Central memory CD8-positive, alpha-beta T cell (primary cell): ENCODE measurements at places on chromosomes 11 and 22.

DNA sequence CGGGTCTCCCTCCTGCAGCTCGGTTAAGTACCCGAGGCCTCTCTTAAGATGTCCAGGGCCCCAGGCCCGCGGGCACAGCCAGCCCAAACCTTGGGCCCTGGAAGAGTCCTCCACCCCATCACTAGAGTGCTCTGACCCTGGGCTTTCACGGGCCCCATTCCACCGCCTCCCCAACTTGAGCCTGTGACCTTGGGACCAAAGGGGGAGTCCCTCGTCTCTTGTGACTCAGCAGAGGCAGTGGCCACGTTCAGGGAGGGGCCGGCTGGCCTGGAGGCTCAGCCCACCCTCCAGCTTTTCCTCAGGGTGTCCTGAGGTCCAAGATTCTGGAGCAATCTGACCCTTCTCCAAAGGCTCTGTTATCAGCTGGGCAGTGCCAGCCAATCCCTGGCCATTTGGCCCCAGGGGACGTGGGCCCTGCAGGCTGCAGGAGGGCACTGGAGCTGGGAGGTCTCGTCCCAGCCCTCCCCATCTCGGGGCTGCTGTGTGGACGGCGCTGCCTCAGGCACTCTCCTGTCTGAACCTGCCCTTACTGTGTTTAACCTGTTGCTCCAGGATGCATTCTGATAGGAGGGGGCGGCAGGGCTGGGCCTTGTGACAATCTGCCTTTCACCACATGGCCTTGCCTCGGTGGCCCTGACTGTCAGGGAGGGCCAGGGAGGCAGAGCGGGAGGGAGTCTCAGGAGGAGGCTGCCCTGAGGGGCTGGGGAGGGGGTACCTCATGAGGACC lies 25.0 kb downstream of the FADS3 start:
- H3K4me3 ChIP-seq = no peak overlapping the region
- peaks cover 3% of the 10 kb centered on the region for H3K36me3 ChIP-seq
- H3K27me3 ChIP-seq = peaks cover 17% of the 10 kb centered on the region
- H3K4me1 ChIP-seq = peaks cover 8% of the 10 kb centered on the region
- no peak for DNase-seq

- no peaks in the 10 kb centered on the region for H3K36me3 ChIP-seq
- H3K4me3 ChIP-seq = no peak overlapping the region
- DNase-seq = no peak
- no peaks in the 10 kb centered on the region for H3K4me1 ChIP-seq
Measured at GRCh38 chr11:57214098-57214417, 23.0 kb downstream of the APLNR start.

DNA sequence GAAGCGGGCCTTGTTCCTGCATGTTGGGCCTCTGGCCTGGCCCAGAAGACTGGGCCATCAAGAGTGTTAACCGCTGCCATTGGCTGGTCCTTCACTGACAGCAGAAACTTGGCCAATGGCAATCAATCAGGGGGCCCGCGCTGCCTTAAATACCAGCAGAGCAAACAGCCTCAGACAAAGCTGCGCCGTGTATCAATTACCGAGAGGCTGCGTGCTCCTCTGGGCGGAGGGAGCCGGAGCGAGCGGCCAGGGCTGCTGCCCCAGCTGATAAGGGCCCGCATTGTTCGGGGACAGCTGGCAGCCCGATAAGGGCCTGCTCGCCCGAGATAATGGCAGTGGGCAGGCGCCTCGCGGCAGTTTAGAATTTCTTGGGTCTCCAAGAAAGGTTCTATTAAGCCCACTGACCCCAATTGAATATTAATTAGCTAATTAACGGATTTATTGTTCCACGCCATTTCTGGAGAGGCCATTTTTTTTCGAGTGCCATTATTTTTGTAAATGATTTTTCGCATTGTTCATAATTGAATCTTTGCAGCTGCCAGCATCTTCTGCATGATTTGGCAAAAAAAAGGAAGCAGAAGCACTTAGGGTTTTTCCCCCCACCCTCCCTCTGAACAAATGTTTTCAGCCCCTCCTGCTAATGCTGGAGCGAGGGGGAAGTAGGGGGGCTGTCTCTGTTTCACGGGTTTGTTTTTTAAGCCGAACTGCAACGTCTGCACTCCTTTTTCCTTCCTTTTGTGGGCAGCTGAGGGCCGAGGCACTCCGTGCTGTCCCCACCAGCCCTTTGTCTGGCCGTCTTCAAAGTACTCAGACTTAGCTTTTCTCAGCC lies 37.6 kb upstream of the RIC3 start:
- peaks cover 85% of the 10 kb centered on the region for H3K27me3 ChIP-seq
- H3K4me1 ChIP-seq = peaks cover 7% of the 10 kb centered on the region

GRCh38 chr11:46565232-46565840 lies 28.5 kb downstream of the AMBRA1 start:
- peaks cover 24% of the 10 kb centered on the region for H3K4me1 ChIP-seq
- no peak overlapping the region for H3K27ac ChIP-seq
- no peaks in the 10 kb centered on the region for H3K27me3 ChIP-seq
- H3K36me3 ChIP-seq = peaks cover 10% of the 10 kb centered on the region
- no peak overlapping the region for H3K4me3 ChIP-seq
- no peak for DNase-seq

DNA sequence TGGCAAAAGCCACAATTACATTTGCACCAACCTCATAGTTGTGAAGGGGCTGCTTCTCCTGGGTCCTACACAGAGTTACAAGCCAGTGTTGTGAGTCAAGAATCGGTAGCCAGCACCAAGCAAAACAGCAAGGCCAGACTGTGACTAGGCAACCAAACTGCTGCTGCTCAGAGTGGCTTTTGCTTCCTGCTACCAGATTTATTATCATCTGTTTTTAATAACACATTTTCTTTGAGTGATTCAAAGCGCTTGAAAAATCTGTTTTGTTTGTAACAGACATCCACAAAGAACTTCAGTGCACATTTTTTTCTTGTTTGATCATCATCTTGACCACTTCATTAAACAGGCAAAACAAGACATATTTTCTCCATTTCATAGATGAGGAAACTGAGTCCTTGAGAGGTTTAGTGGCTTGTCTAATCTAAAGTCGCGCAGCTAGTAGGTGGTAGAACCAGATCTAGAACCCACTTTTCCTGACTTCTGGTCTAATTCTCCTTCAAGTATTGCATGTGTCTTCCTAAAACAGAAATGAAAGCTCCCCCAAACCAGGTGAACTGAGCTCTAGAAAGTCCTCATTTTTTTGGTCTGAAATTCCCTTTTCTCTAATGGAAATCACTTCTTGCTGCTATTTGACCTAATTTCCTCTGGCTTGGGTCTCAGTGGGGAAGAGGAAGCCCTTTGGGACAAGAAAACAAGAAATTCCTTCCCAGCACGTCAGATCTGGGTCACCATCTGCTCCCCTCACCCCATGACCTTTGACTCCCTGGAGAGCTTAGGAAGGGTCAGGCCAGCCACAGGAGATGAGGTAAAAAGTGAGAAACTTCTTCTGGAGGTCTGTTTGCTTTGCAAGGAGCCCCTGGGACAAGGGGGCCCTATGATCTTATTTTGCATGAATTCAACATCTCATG lies 39.9 kb downstream of the CWC15 start:
- H3K27me3 ChIP-seq = peaks cover 17% of the 10 kb centered on the region
- no peak overlapping the region for H3K27ac ChIP-seq
- no peaks in the 10 kb centered on the region for H3K36me3 ChIP-seq
- no peak overlapping the region for H3K4me3 ChIP-seq
- no peak for DNase-seq

- peaks cover 17% of the 10 kb centered on the region for H3K4me1 ChIP-seq
- peak overlapping the region; percentile 57 for H3K4me3 ChIP-seq
- no peak for DNase-seq
- H3K27ac ChIP-seq = no peak overlapping the region
- peaks cover 3% of the 10 kb centered on the region for H3K36me3 ChIP-seq
- H3K27me3 ChIP-seq = no peaks in the 10 kb centered on the region
Measured at GRCh38 chr11:104653407-104653806, 244.9 kb downstream of the CASP12 start.

DNA sequence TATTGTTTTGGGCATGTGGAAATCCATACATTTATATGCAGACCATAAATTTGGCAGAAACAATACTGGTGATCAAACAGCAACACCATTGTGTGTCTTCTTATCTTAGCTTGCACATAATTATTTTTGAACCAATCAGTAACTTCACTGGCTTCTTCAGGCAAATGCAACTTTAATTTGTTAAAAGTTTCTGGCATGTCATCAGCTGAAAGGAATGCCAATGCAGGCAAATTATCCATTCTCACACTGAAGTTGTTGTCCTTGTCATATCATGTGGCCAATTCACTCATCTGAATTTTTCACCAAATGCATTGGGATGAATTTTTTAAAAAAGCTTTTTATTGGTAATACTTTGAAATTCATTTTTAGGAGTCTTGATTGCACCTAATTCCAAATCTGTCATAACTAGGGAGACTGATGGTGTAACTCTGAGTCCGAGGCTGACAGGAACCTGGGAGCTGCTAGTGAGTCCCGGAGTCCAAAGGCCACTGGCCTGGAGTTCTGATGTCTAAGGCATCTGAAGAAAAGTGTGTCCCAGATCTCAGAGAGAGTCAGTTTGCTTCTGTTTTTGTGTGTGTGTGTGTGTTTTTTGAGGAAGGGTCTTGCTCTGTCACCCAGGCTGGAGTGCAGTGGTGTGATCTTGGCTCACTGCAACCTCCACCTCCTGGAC lies 17.4 kb upstream of the OR10V1 start:
- no peaks in the 10 kb centered on the region for H3K36me3 ChIP-seq
- no peaks in the 10 kb centered on the region for H3K27me3 ChIP-seq
- DNase-seq = no peak

GRCh38 chr11:86702220-86702983 lies 30.0 kb upstream of the ME3 start:
- H3K4me1 ChIP-seq = no peaks in the 10 kb centered on the region
- no peak for DNase-seq
- peaks cover 39% of the 10 kb centered on the region for H3K27me3 ChIP-seq
- no peak overlapping the region for H3K4me3 ChIP-seq
- H3K27ac ChIP-seq = no peak overlapping the region

GRCh38 chr11:19519912-19520641 lies 192.6 kb upstream of the NAV2 start:
- H3K27ac ChIP-seq = no peak overlapping the region
- DNase-seq = no peak
- no peaks in the 10 kb centered on the region for H3K27me3 ChIP-seq

DNA sequence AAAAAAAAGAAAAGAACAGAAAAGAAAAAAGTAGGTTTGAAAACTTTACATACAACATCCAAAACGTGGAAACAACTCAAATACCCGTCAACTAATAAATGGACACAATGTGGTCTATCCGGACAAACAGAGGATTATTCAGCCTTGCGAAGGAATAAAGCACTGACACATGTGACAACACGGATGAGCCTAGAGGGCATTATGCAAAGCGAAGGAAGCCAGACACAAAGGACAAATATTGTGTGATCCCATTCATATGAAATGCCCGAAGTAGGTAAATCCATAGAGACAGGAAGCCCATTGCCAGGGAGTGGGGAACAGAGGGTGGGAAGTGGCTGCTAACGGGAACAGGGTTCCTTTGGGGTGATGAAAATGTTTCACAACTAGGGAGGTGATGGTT lies 11.8 kb downstream of the RFPL1 start:
- H3K27me3 ChIP-seq = no peaks in the 10 kb centered on the region
- H3K4me1 ChIP-seq = no peaks in the 10 kb centered on the region
- no peak for DNase-seq

DNA sequence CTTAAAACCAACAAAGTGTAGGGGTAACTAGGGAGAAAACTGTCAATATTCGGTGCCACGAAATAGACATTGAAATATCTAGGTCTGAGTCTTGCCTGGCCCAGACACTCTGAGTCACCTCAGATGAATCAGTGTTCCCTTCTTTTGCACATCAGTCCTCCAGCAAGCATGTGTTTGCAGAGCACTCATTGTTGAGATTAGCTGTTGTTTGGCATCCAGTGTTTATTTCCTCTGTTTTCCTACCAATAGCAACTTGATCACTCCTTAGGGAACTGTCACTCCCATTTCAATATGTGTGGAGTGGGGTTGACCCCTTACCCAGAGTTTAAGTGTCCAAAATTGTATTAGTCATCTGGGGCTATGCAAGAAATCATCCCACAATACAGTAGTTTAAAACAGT lies 4.7 kb upstream of the ASCC2 start:
- no peaks in the 10 kb centered on the region for H3K27me3 ChIP-seq
- H3K4me1 ChIP-seq = peaks cover 14% of the 10 kb centered on the region
- no peak for DNase-seq
- no peak overlapping the region for H3K4me3 ChIP-seq

GRCh38 chr11:65454311-65454695 lies 31.7 kb downstream of the NEAT1 start:
- H3K4me3 ChIP-seq = peak overlapping the region; percentile 81
- DNase-seq = no peak
- no peaks in the 10 kb centered on the region for H3K27me3 ChIP-seq
- peak overlapping the region; percentile 80 for H3K27ac ChIP-seq

DNA sequence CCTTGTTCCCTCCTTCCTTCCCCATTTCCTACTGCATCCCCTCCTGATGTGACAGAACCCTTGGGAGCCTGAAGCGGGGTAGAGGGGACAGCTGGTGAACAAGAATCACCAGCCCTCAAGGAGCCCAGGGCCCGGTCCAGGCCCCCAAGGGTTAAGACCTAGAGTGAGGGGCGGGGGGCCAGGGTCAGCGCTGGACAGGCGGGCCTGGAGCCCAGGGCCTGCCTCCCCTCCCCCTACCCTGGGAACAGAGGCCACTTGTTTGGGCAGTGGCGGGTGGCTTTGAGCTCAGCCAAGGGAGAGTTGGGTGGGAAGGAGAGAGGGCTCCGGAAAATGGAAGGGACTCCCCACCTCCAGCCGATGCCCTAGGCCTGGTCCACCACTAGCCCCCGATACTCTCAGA lies 2.1 kb downstream of the ARAP1 start:
- peaks cover 6% of the 10 kb centered on the region for H3K36me3 ChIP-seq
- H3K4me3 ChIP-seq = peak overlapping the region; percentile 93
- no peak overlapping the region for H3K27ac ChIP-seq
- DNase-seq = no peak
- peaks cover 64% of the 10 kb centered on the region for H3K4me1 ChIP-seq

- DNase-seq = no peak
- no peak overlapping the region for H3K27ac ChIP-seq
- H3K27me3 ChIP-seq = no peaks in the 10 kb centered on the region
- H3K36me3 ChIP-seq = no peaks in the 10 kb centered on the region
- H3K4me3 ChIP-seq = no peak overlapping the region
- no peaks in the 10 kb centered on the region for H3K4me1 ChIP-seq
Measured at GRCh38 chr11:87819151-87819550, 356.1 kb downstream of the RAB38 start.
